ENCODE measurements at places on chromosomes 2 and 18.

DNA sequence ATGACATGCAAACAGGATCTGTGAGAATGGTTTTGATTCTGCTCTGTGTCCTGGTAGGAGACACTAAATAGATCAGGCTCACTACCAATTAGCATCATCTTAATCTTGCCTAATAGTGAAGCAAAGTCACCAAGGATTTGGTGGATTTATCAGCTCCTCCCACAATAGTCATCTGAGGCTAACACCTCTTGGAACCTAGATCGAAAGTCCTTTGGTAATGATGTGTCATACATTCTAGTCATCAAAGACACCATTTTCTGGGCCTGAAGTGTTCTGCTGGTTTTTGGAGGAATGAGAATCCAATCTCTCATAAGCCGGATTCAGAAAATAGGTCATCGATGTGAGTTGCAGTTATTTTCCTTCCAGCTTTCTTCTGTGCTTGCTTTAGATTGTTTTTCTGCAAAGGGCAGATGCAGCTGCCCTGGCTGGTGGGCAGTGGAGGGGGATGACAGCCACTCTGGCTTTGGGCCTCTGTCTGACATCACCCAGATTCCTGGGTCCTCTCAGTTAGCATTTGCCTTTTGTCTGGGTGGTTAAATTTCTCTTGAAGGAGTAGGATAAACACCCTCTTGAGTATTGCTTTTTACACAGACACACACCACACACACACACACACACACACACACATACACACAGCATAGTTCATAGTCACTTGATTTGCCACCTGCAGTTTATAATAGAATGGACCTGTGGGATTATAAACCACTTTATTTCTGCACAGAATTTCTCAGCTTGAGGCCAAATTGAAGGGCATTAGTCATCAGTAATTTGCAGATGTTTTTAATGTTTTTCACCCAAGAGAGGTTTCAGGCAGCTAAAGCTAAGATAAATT is at the start of gene MYO3B:
TSS of gene MYO3B (plus strand) at position 198 of the 832 bp plus-strand sequence. CDS start at position 339, 141 bp downstream.
- DNase-seq: no peak

- DNase-seq: no peak
Observed at GRCh38 chr2:74077636-74078035, 70.1 kb downstream of the BOLA3 start.

GRCh38 chr18:55088000-55088401 is 128.7 kb upstream of the CCDC68 start:
- DNase-seq: no peak

- DNase-seq: no peak
Observed at GRCh38 chr2:73822276-73822675, 6.5 kb upstream of the STAMBP start.

DNA sequence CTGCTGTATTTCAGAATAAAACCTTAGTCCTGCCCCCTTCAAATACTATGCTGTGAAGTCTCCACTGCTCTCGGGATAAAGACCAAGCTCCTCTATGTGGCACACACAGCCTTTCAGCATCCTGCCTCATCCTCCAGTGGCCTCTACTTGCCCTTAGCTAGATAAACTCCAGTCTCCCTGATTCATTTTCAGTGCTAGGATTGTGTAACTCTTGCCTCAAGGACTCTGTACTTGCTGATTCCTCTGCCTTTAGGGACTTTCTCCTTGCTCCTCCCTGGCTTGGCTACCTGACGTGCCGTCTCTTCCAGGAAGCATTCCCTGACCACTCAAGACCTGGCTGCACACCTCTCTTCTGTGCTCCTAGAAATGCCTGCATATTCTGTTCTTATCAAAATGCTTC is 416.7 kb downstream of the MTX2 start:
- DNase-seq: no peak
